ENCODE measurements at places on chromosomes 6 and 20. TPM values are rescaled to one million over a fixed set of nuclear protein-coding genes. Genes with fewer than 3 reads are reported as not detected.

The FKBP1A gene
- 72.1 TPM for total RNA-seq

The GTF2H4 gene
- total RNA-seq = 8.2 TPM

The CEP85L gene
- 16.8 TPM for total RNA-seq

The SYCP2 gene
- total RNA-seq = 0.81 TPM

The SLC35F1 gene
- total RNA-seq = 3.8 TPM

The ZNF311 gene
- 1.4 TPM for total RNA-seq

The SLC4A11 gene
- not detected for total RNA-seq

The GNRH2 gene
- total RNA-seq = not detected

The MAS1 gene
- total RNA-seq = not detected

The IL17F gene
- not detected for total RNA-seq

The SPATA25 gene
- 1.6 TPM for total RNA-seq

The DHX35 gene
- 16.1 TPM for total RNA-seq

The GNMT gene
- total RNA-seq = not detected

- H3K4me1 ChIP-seq = peaks cover 7% of the 10 kb centered on the region
- H3K27ac ChIP-seq = no peak overlapping the region
- no peak overlapping the region for H3K4me3 ChIP-seq
- H3K36me3 ChIP-seq = no peaks in the 10 kb centered on the region
- no peaks in the 10 kb centered on the region for H3K27me3 ChIP-seq
Observed at GRCh38 chr20:8271727-8272126, 139.7 kb downstream of the PLCB1 start.

DNA sequence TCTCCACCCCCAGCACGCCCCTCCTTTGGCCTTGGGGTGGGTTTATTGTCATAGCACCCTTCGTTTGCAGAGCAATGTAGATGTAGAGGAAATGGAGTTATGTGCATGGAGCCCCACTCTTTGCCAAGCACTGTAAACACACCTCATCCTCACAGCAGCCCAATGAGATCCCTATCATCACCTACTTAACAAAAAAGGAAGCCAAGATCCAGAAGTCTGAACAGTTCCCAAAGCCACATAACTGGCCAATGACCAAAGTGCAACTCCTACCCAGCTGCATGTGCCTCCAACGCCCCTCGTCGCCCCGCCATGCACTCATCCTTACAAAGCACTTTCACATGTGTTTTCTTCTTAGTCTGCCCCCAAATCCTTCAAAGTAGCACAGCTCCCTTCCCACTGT lies 21.8 kb upstream of the FOXQ1 start:
- H3K4me1 ChIP-seq = no peaks in the 10 kb centered on the region
- no peaks in the 10 kb centered on the region for H3K36me3 ChIP-seq
- H3K27me3 ChIP-seq = peaks cover 7% of the 10 kb centered on the region
- no peak overlapping the region for H3K27ac ChIP-seq
- no peak for DNase-seq

GRCh38 chr6:145277358-145278086 lies 457.8 kb downstream of the EPM2A start:
- H3K36me3 ChIP-seq = no peaks in the 10 kb centered on the region
- DNase-seq = no peak
- no peak overlapping the region for H3K27ac ChIP-seq
- H3K4me1 ChIP-seq = peaks cover 13% of the 10 kb centered on the region
- no peak overlapping the region for H3K4me3 ChIP-seq

DNA sequence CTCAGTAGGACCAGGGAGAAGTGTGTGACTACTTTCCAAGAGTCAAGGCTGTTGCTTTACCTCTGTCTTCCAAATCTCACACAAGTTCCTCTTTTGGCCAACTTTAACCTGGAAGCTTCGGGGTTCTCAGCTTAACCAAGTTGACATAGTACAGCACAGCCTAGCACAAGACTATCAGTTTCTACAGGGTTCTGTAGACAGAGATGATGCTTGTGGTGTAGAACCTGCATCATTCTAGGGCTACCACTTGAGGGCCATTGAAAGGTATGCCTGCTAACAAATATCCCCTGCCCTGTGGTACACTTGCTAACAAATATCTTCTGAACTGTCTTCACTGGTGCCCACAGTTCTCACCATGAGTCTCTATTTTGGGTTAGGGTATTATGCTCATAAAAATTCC lies 62.0 kb upstream of the MAP3K7 start:
- no peaks in the 10 kb centered on the region for H3K36me3 ChIP-seq
- H3K27ac ChIP-seq = no peak overlapping the region
- DNase-seq = no peak
- H3K27me3 ChIP-seq = no peaks in the 10 kb centered on the region

DNA sequence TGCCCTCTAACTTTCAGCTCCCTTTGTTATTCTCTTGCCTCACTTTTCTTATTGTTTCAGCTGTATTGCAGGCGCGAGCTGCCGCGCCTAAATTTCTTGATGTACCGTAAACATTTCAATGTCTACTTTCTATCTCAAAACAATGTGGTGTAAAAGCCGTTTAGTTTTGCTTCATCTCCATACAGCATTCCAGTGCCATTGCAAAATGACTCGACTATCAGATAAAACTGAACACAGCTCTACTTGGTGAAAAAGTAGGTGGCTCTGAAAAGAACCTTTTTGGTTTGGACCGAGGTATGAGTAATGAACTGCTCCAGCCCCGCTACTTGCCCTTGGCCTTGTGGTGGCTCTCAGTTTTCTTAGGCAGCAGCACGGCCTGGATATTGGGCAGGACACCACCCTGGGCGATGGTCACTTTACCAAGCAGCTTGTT lies 74.6 kb downstream of the OR2B2 start:
- no peaks in the 10 kb centered on the region for H3K36me3 ChIP-seq
- DNase-seq = no peak
- peaks cover 18% of the 10 kb centered on the region for H3K27me3 ChIP-seq
- no peaks in the 10 kb centered on the region for H3K4me1 ChIP-seq
- H3K27ac ChIP-seq = peak overlapping the region; percentile 87

DNA sequence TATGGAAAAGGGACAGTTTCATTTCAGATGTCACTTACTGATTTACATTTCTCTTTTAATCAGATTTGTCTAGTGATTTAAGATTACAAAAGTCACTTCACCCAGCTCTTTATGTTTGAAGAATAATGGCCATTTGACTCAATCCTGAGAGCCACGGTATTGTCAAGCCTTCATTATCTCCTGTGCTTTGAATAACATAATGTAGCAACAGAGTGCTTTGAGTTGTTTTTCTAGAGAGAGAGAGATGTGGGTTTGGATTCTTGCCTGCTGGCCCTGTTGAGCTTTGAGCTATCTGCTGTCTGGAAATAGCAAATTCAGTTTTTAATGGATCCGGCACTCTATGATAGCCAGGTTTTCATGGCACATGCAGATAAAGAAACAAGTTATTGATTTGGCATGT lies 478.4 kb upstream of the SOX4 start:
- no peak overlapping the region for H3K27ac ChIP-seq
- no peak overlapping the region for H3K4me3 ChIP-seq
- no peak for DNase-seq
- no peaks in the 10 kb centered on the region for H3K36me3 ChIP-seq
- no peaks in the 10 kb centered on the region for H3K27me3 ChIP-seq

GRCh38 chr20:24785141-24786110 lies 163.6 kb upstream of the CST7 start:
- no peaks in the 10 kb centered on the region for H3K36me3 ChIP-seq
- no peaks in the 10 kb centered on the region for H3K4me1 ChIP-seq
- H3K27ac ChIP-seq = no peak overlapping the region
- no peaks in the 10 kb centered on the region for H3K27me3 ChIP-seq
- DNase-seq = no peak
- H3K4me3 ChIP-seq = no peak overlapping the region

DNA sequence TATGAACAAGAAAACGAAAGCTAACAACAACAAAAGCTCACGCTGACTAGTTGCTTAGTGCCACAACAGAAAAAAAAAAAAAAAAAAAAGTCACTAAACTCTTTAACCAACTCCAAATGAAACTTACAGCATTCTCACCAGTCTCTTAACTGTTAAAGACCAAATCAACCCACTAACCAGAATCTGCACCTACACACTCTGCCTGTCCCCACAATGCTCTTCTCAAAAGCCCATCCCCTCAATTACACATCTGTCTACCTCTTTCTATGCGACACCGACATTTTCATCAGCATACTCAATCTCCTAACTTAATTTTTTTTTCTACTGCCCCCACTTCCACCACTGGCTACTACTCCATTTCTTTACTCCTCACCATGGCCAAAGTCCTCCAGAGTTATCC lies 34.3 kb downstream of the NOL7 start:
- H3K27me3 ChIP-seq = no peaks in the 10 kb centered on the region
- no peaks in the 10 kb centered on the region for H3K4me1 ChIP-seq
- H3K4me3 ChIP-seq = no peak overlapping the region
- H3K36me3 ChIP-seq = no peaks in the 10 kb centered on the region

GRCh38 chr6:1424306-1424927 lies 35.0 kb downstream of the FOXF2 start:
- H3K4me1 ChIP-seq = no peaks in the 10 kb centered on the region
- peak; percentile 75 for DNase-seq
- H3K27me3 ChIP-seq = peaks cover 7% of the 10 kb centered on the region
- H3K27ac ChIP-seq = peak overlapping the region; percentile 50

GRCh38 chr20:1336699-1337367 lies 7.9 kb upstream of the SDCBP2 start:
- H3K4me3 ChIP-seq = no peak overlapping the region
- no peaks in the 10 kb centered on the region for H3K36me3 ChIP-seq
- H3K27me3 ChIP-seq = no peaks in the 10 kb centered on the region
- peaks cover 13% of the 10 kb centered on the region for H3K4me1 ChIP-seq
- peak overlapping the region; percentile 65 for H3K27ac ChIP-seq

GRCh38 chr6:118669561-118669960 lies 18.2 kb upstream of the CEP85L start:
- no peak for DNase-seq
- no peaks in the 10 kb centered on the region for H3K27me3 ChIP-seq
- no peak overlapping the region for H3K4me3 ChIP-seq
- H3K27ac ChIP-seq = no peak overlapping the region

DNA sequence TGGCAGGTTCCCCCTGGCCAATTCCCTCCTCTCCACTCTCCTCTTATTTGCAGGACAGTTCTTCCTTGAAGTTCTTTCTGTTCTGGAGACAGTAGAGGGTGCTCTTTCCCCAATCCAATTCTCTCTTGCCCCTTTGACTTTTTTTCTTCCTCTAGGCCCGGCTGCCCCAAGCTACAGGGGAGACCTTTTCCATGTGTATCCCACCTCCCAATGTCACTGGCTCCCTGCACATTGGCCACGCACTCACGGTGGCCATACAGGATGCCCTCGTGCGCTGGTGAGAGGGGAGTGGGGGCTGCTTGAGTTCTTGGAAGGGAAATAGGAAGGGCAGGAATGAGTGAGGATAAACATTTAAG lies 1.5 kb downstream of the VARS2 start:
- DNase-seq = no peak
- H3K27ac ChIP-seq = peak overlapping the region; percentile 95
- H3K36me3 ChIP-seq = peaks cover 18% of the 10 kb centered on the region
- H3K27me3 ChIP-seq = no peaks in the 10 kb centered on the region
- no peak overlapping the region for H3K4me3 ChIP-seq
- H3K4me1 ChIP-seq = peaks cover 19% of the 10 kb centered on the region

GRCh38 chr6:24464253-24465038 lies 24.9 kb downstream of the GPLD1 start:
- no peaks in the 10 kb centered on the region for H3K4me1 ChIP-seq
- H3K27ac ChIP-seq = no peak overlapping the region
- no peaks in the 10 kb centered on the region for H3K36me3 ChIP-seq
- H3K4me3 ChIP-seq = no peak overlapping the region
- H3K27me3 ChIP-seq = no peaks in the 10 kb centered on the region
- no peak for DNase-seq

GRCh38 chr6:103042336-103042735 lies 1648.8 kb downstream of the GRIK2 start:
- no peaks in the 10 kb centered on the region for H3K36me3 ChIP-seq
- DNase-seq = no peak
- H3K27me3 ChIP-seq = no peaks in the 10 kb centered on the region
- no peaks in the 10 kb centered on the region for H3K4me1 ChIP-seq
- no peak overlapping the region for H3K27ac ChIP-seq

GRCh38 chr20:33162753-33163152 lies 5.2 kb upstream of the BPIFA2 start:
- H3K27ac ChIP-seq = no peak overlapping the region
- H3K27me3 ChIP-seq = no peaks in the 10 kb centered on the region
- DNase-seq = no peak
- no peaks in the 10 kb centered on the region for H3K4me1 ChIP-seq

DNA sequence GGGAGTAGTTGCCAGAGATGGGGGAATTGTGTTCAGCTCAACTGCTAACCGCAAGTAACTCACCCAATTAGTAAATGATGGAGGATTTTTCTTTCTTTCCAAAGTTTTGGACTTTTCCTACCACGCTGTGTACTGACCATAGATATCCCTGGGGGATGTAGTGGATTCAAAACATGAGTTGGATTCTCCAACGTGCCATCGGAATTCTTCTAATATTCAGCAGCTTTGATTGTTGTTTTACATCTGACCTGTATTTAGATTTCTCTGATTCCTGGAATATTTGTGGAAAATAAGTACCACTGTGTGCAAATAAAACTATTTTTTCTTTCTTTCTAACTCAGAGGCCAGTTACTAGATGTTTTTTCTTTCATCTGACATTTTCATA lies 1.1 kb downstream of the CCDC170 start:
- peak overlapping the region; percentile 21 for H3K27ac ChIP-seq
- DNase-seq = no peak
- peaks cover 20% of the 10 kb centered on the region for H3K4me1 ChIP-seq
- H3K4me3 ChIP-seq = peak overlapping the region; percentile 51
- H3K27me3 ChIP-seq = peaks cover 35% of the 10 kb centered on the region
- H3K36me3 ChIP-seq = no peaks in the 10 kb centered on the region

GRCh38 chr6:101208152-101208551 lies 185.4 kb upstream of the GRIK2 start:
- no peak overlapping the region for H3K4me3 ChIP-seq
- H3K27ac ChIP-seq = no peak overlapping the region
- no peaks in the 10 kb centered on the region for H3K36me3 ChIP-seq
- no peak for DNase-seq
- no peaks in the 10 kb centered on the region for H3K27me3 ChIP-seq

DNA sequence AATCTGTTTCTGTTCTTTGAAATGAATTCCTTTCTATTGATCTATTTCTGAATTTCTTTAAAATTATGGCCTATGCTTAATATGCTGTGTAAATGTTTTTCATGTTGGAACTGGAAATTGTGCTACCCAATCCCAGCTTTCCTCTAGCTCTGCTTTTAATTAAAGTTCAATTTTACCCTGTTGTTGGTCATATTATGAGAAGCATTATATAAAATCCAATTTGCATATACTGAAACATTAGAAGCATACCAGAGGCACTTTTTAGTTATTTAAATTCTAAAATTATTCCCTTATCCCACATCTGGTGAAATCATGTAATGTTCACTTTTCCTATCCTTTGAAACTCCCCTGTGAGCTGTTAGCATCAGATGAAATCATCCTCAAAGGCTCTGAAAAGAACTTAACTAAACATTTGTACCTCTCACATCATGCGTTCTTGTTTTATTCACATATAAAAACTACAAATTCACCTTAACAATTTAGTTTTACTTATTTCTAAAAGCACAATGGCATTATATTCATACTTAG lies 160.6 kb upstream of the COL21A1 start:
- DNase-seq = no peak
- no peak overlapping the region for H3K27ac ChIP-seq
- no peaks in the 10 kb centered on the region for H3K36me3 ChIP-seq
- no peaks in the 10 kb centered on the region for H3K27me3 ChIP-seq

DNA sequence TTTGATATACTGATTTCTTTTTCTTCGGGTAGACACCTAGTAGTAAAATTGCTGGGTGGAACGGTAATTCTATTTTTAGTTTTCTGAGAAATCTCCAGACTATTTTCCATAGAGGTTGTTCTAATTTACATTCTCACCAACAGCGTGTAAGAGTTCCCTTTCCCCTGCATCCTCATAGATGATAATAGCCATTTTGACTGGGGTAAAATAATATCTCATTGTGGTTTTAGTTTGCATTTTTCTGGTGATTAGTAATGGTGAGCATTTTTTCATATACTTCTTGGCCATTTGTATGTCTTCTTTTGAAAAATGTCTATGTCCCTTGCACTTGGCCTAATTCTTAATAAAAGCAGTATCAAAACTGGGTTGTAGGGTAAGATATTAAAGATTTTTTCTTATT lies 148.9 kb upstream of the SIM1 start:
- H3K27me3 ChIP-seq = no peaks in the 10 kb centered on the region
- H3K4me3 ChIP-seq = no peak overlapping the region
- H3K36me3 ChIP-seq = peaks cover under 1% of the 10 kb centered on the region
